ENCODE measurements at places on chromosomes 7 and 10.

GRCh38 chr10:129642427-129642826, 175.4 kb downstream of the MGMT start:
- DNase-seq = no peak

GRCh38 chr10:91006752-91007346, 86.0 kb upstream of the ANKRD1 start:
- peak; percentile 51 for DNase-seq

DNA sequence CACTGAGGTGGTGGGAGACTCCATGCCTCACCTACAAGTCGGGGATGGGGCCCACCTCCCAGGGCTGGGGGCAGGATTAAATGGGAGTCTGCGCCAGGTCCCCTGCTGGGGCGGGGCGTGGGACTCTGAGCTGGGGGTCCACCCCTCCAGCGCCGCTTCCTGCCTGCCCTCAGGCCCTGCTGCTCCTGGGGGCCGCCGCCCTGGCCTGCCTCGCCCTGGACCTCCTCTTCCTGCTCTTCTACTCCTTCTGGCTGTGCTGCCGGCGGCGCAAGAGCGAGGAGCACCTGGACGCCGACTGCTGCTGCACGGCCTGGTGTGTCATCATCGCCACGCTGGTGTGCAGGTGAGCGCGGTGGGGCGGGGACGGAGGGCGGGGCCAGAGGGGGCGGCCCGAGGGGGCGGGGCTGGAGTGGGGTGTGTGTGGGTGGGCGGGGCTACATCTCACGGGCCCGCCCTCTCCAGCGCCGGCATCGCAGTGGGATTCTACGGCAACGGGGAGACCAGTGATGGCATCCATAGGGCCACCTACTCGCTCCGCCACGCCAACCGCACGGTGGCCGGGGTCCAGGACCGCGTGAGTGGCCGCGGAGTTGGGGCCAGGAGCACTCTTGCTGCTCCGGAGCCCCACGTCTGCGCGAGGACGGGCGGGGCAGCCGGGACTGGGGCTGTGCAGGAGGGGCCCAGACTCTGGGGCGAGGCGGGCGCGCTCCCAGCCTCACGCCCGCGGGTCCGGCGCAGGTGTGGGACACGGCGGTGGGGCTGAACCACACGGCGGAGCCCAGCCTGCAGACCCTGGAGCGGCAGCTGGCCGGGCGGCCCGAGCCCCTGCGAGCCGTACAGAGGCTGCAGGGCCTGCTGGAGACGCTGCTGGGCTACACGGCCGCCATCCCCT, 15.1 kb downstream of the TTYH3 start:
- no peak for DNase-seq

DNA sequence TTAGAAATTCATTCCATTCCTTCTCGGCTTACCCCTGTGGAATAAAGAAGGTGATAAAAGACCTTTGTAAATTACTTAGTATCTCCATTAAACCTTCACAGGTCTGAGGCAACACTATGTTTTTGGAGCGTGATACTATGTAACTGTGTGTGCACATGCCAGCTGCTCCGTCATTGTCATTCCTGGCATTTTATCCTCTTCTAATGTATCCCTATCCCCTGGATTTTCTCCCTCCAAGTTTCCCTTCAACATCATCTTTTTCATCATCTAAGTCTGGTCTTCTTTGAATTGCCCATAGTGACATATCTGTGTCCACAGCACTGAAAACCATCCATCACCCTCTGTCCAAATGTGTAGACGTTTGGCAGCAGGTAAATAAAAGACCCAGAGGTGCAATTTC, 125.7 kb downstream of the TEX36 start:
- DNase-seq = no peak

- DNase-seq = peak; percentile 28
Observed at GRCh38 chr7:10412422-10413019, 561.2 kb upstream of the PHF14 start.

GRCh38 chr7:132519936-132520335, 56.3 kb downstream of the PLXNA4 start:
- no peak for DNase-seq

- no peak for DNase-seq
Observed at GRCh38 chr7:111080495-111081105, 10.3 kb upstream of the LRRN3 start.

DNA sequence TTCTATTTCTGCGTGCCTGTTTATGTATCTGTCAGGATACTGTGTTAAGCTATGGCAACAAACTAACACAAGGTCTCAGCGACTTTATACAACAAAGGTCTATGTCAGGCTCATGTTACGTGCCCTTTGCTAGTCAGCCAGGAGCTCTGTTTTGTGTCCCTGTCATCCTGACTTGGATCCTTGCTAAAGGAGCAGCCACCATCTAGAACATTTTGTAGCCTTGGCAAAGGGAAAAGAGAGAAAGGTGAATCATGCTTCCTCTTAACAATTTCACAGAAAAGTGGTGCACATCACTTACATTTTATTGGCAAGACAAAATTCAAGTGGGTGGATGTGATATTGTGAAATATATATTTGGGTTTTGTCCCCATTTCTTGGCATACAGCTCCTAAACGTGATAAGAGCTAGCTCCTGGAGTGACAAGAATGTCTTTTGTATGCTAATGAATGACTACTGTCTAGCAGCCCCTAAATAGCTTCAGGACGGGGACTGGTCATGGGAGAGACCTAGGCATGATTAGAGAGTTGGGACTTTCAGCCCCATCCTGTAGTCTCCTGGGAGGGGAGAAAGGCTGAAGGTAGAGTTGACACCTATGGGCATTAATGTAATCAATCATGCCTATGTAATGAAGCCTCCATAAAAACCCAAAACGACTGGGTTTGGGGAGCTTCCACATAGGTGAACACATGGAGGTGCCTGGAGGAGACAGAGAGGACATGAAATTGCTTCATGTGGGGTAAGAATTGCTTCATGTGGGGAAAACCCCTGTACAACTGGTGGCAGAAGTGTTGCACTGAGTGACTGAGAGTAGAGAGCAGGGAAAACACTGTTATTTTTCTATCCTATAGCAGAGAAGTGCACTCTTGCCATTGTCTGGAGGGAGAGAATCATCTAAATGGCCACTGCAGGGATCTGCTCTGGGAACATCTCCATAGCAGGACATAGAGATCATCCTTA, 33.0 kb downstream of the MRPL32 start:
- DNase-seq = peak; percentile 18
